ENCODE measurements at places on chromosomes 7 and 10.
A peak's percentile ranks its signal among the peaks of the same experiment; 100 is the strongest.

GRCh38 chr10:121803611-121804010 lies 124.2 kb downstream of the ATE1 start:
- DNase-seq, result no peak

DNA sequence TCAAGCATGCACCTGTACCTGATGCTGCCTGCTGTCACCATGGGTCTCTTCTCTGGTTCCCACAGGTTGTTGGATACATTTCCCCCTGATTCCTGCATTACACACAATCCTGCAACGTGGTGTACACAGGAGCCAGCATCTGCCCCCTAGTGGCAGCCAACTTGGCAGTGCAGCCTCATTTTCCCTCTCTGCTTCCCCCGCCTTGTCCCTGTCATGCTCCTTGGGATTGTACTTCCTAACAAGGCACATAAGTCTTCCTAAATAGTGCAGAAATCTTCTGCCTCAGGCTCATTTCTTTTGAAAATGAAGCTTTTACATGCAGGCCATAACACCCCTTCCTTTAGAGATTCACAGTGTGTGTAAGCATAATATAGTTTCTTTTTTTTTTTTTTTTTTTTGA lies 387.5 kb downstream of the CCSER2 start:
- peak; percentile 80 for DNase-seq

- DNase-seq, result no peak
Observed at GRCh38 chr7:14834883-14835282, 67.7 kb downstream of the DGKB start.

DNA sequence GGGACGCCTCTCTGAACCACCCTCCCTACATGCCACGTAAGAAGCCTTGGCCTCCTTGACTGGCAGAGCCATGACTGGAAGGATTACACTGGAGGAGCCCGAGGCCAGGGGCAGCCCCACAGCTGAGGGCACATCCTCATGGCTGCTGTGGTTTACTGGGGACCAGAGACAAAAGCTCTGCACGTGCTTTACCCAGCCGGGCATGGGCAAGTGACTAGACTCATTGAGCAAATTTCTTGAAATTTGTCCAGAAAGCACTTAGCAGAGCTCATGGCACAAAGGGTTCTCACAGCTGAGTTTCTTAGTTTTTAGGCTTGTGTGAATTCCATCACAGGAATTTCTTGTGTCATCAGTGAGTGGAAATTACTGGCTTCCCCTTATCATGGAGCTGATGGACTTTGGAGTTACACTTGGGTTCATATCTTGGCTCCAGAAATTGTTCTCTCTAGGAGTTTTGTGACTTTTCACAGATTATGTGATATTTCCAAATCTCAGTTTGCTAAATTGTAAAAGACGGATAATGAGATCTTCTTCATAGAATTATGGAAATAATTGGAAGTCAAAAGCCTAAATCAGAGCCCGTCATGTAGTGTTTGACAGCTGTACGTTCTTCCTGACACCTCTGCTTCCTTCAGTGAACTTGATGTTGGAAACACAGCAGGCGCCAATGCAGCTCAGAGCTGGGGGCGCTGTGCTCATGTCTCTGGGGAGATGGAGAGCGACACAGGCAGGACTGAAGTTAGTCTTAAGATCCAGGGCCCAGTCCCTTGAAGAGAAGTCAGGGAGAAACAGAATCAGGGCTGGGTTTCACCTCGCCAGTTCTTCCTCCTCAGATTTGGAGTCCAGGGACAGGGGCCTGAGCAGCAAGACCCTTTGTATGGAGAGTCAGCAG lies 47.7 kb upstream of the MGAM2 start:
- no peak for DNase-seq

DNA sequence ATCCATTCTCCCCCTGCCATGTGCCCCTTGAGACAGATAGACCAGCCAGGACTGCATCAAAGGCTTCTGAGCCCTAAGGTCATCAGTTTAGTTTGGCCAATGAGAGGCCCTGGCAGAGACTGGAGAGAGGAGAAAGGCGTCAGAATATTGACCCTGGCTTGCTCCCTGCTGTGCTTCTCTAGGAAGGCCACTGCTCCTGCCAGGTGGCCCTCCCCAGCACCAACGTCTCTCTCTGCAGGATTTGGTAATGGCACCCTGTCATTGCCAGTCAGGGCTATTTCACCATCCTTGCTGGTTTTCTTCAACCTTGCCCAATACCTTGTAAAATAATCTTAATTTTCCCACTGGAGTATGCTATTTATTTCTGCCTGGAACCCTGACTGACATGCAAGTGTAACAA lies 38.8 kb upstream of the ZRANB1 start:
- DNase-seq, result no peak

- DNase-seq, result no peak
Observed at GRCh38 chr7:77293046-77293445, 93.4 kb upstream of the FGL2 start.

DNA sequence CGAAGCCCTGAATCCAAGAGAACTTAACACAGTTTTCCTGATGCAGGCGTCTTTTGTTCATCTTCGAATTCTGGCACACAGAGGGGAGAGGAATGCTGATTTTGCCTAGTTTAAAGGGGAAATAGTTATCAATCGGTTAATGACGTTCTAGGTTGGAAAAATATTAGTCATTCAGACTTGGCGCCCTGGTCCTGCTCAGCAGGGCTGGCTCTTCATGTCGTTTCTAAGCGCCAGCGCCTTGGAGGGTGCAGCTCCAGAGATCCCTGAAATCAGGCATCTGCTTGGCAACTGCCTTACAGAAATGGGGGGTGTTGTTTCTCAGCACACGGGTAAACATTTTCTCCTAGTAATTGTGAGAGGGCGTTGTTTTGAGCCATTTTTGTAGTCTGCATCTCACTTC lies 1.3 kb upstream of the PRTFDC1 start:
- no peak for DNase-seq

DNA sequence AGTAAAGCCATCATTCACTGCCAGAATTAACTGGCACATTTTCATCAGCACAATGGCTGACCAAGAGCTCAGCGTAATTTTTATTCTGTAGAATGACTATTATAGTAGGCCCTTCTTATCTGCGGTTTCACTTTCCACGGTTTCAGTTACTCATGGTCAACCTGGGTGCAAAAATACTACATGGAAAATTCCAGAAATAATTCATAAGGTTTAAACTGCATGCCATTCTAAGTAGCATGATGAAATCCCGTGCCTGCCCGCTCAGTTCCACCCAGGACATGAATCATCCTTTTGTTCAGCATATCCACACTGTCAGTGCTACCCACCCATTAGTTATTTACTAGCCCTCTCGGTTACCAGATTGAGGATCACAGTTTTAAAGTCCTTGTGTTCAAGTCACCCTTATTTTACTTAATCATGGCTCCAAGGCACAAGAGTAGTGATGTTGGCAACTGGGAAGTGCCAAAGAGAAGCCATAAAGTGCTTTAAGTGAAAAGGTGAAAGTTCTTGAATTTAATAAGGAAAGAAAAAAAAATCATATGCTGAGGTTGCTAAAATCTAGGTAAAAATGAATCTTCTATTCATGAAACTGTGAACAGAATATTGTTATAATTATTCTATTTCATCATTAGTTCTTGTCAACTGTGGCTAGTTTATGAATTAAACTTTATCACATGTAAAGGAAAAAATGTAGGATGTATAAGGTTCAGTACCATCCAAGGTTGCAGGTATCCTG lies 204.9 kb downstream of the DOCK4 start:
- no peak for DNase-seq

- no peak for DNase-seq
Observed at GRCh38 chr10:130017631-130018022, 53.6 kb upstream of the EBF3 start.

DNA sequence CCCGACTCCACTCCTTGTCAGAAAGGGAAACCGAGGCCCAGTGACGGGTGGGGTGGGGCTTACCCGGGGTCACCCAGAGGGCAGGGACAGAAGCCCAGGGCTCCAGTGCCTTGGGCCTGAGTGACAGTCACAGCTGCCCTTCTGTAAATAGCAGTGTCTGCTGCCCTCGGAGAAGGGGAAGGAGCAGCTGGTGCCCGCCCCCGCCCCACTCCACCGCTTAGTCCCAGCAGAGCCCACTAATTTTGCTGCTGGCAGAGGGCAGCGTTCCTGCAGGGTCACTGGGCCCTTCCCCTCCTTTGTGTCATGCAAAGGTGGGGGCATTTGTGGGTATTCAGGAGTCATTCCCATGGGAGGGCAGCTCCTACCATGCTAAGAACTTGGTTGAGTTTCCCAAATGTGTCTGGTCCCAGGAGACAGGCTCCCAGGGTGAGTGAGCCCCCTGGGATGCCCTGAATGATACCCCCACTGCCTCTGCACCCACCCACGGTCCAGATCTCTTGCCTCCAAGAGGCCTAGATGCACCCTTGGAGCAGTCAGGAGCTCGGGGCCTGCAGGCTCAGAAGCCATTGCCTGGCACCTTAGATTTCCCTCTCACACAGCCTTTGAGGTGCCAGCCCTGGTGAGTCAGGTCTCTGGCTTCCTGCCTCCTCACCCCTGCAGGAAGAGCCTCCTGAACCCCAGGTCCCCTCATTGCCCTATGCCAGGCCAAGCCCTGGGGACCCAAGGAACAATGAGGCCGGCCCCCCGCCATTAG lies 17.2 kb downstream of the SH2B2 start:
- DNase-seq, result no peak

DNA sequence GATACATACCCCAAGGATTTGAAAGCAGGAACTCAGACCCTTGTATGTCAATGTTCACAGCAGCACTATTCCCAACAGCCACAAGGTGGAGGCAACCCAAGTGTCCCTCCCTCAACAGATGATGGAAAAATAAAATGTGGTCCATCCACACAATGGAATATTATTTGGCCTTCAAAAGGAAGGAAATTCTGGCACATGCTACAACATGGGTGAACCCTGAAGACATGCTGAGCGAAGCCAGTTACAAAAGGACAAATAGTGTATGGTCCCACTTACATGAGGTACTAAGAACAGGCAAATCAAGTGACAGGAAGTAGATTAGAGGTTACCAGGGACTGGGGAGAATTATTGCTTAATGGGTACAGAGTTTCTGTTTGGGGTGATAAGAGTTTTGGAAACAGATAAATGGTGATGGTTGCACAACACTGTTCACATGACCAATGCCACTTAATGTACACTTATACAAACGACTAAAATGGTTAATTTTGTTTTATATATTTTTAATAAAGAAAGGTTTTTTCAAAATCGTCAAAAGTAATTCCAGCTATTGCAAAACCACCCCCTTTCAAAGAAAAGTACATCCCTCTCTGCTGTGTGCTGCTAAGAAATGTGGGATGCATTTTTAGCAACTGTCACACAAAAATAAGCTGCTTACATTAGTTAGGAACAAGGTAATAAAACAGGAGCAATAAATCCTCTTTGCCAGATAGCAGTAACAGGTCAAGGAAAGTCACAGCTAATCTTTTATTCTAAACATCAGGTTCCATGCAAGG lies 85.7 kb downstream of the GRB10 start:
- no peak for DNase-seq

DNA sequence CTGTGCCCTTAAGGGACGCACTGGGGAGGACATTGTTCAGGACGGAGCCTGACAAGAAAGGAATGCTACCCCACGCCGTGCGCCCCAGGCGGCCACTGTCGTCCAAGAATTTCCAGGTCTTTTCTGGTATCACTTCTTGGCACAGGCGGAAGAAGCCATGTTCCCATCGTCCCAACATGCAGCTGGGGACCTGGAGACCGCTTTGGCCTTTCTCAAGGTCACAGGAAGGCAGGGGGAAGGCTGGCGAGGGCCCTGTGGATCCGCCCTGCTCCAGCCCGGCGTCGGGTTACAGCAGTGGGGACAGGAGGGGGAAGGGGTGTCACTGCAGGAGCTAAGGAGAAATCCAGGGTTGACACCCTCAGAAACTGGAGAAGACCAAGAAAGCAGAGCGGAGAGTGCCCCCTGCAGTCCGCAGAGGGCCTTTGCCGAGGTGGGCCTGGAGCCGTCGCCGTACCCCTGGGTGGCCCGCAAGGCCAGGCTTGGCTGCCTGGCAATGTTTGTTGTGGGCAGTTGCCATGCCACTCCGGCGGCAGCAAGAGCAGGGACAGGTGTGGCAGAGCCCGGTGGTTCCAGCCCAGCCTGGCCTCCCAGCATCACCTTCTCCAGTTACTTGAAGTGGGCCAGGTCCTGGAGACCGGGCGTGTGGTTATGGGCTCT lies 104.1 kb downstream of the LHPP start:
- peak; percentile 76 for DNase-seq

- no peak for DNase-seq
Observed at GRCh38 chr7:31307972-31308371, 32.6 kb downstream of the NEUROD6 start.

- no peak for DNase-seq
Observed at GRCh38 chr10:78727728-78728127, 341.0 kb upstream of the ZMIZ1 start.

- no peak for DNase-seq
Observed at GRCh38 chr7:45157653-45158401, at the start of gene RAMP3. Gene RAMP3, plus strand, starts transcription at chr7:45157791. Its CDS starts 38 bp downstream, at chr7:45157829.

DNA sequence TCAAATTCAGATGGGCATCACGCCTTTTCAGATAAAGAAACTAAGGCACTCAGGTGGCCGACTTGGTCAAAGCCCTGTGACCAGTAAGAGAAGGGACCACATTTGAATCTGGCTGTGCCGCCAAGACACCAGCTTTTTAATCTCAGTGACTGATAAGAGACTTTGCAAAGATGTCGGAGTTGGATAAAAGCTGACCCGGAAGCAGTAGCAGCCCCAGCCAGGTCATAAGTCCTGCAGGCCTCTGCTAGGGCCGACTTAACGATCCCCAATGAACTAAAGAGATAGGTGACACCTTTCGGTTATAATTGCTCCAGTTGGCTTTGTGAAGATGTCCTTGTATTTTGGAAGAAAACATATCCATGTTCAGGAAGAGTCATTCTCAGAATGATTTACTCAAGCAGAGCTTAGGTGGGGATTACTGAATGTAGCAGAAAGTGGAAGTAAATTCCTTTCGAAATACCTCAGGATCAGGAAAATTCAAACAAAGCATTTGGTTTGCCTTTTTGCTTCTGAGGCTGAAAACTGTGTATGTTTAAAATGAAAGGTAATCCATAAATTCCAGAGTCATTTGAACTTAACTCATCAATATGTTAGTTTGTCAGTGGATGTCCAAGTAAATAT lies 164.2 kb upstream of the PITRM1 start:
- DNase-seq, result no peak

DNA sequence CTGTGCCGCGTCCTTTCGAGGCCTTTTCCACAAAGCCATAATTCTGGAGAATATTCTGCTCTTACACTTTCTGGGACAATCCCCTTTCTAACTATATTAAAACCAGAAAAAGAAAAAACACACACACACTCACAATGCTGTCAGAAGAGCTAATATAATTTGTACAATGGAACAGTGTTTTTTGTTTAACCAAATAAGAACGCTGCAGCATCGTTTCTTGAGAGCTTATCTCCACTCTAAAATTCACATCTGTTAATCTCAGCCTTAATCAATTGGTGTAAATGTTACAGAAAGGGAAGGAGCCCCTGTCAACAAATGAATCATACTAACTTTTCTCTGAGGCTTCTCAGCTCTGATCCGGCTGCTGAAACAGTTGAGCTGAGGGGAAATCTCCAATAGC lies 123.9 kb downstream of the GALNT11 start:
- DNase-seq, result no peak

GRCh38 chr7:22444181-22444971 lies 55.6 kb downstream of the STEAP1B start:
- no peak for DNase-seq
